Stimulated activated CD4-positive, alpha-beta T cell treated with anti-CD3 and anti-CD28 coated beads, Interleukin-12 subunit alpha, Interleukin-12 subunit beta, amount 100 ng/mL, for 48 hours (primary cell): ENCODE measurements at places on chromosomes 6 and 20.

DNA sequence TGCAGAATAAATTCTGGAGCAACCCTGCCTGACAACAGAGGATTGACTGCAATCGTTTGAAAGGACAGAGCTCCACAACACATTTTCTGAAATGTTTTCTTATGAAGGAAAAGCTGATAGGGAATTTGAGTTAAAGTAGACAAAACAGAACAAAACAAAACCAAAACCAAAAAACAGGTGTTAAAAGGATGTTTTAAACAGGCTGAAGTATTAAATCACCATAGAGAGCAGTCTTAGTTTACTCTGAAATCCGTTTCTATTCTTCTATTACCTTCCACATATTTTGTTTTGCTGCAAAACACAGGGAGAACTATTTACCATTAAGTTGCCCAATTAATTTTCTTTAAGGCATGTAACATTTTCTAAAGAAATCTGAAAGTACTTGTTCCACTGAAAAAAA lies 93.4 kb upstream of the MLIP start:
- no peak for DNase-seq

- DNase-seq, result no peak
Observed at GRCh38 chr20:52150440-52151258, 40.9 kb downstream of the ZFP64 start.

- no peak for DNase-seq
Observed at GRCh38 chr6:8064638-8065518, 689 bp upstream of the BLOC1S5 start.

- DNase-seq, result no peak
Observed at GRCh38 chr6:137698636-137699030, 168.4 kb upstream of the TNFAIP3 start.

DNA sequence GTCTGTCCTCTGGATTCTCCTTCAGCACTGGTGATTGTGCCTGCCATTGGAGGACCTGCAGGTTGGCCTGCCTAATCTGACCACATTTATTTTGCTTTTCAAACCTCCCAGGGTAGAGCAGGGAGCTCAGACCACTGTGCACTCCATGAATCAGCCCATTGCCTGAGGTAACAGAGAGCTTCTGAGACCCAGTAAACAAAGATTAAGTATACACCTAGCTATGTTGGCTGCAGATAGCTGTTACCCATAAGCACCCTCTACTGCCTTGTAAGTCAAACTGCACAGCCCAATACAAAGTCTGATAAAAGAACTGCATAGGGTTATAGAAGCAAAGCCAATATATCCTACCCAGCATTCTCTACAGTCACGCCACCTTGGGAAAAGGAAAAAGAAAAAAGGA lies 338.7 kb downstream of the HTR1B start:
- DNase-seq, result no peak

- no peak for DNase-seq
Observed at GRCh38 chr6:167546611-167547327, 221.9 kb downstream of the TTLL2 start.

DNA sequence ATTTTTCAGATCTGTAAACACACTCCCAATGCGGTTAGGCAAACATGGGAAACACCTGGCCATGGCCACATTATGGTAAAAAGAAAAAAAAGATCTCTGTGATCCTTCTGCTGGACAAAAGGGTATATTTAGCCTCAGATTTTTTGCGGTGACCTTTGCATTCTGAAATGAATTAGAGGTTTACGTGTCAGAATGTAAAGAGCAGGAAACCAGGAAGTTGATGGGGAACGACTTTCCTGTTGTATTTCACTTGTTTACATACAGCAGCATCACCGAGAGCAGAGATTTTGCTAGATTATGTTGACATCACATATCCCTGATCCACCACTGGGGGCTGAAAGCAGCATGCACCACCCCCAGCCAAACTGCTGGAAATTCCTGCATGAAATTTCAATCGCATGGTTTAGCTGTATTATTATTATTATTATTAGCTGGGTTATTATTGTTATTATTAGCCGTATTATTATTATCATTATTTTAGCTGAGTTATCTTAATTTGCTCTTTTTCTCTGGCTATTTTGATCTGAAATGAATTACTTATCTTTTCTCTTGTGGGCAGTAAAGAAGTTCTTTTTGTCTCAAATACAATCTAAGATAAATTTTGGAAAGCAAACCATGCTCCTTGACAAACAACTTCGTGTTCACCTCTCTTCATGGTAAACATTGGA lies 189.4 kb downstream of the ZFP64 start:
- no peak for DNase-seq

- no peak for DNase-seq
Observed at GRCh38 chr6:119736296-119737021, 386.9 kb upstream of the MAN1A1 start.

DNA sequence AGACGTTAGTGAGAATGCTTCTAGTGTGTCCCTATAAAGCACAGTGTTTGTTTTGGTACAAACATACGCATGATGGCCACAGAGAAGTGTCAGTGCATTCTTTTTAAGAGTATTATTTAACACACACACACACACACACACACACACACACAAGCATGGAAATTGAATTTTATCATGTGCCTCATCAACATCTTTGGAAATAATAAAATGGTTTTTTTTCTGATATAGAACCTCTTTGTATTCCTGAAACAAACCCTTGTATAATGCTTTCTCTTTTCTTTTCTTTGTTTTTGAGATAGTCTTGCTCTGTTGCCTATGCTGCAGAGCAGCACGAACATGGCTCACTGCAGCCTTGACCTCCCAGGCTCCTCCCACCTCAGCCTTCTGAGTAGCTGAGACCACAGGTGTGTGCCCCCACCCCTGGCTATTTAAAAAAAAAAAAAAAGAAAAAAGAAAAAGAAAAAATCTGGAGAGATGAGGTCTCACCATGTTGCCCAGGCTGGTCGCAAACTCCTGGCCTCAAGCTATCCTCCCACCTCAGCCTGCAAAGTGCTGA lies 116.2 kb upstream of the SYNDIG1 start:
- DNase-seq, result no peak

DNA sequence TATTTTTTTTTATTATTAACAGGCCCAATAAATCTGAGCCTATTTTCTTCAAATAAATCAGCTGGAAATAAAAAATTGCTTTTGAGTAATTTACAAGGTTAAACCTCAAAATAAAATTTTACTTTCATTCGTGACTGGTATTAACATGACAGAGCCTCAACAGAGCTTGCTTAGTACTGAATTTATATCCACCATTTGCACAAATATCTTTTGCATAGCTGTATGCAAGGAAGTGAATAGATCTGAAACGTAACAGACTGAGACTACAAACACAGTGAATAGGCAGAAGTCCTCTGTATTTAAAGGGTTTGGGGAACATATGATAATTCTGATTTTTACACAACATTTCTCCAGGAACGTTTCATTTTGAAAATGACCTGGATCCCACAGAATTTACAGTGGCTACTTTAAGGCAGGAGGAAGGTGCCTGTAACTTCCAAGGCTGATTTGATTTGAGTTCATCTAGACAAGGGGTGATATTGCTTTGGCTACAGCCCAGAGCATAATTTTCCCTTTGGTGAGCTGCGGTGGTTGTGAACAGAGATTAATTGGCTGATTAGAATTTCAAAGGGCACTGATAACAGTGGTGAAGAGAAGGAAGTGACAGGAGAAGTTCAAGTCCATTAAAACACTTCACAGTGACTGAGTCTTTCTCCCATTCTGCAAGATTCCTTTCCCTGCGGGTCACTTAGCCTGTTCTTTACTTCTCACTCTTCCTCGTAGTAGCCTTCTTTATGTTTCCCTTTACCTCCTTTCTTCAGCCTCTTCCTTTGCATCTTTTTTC lies 121.2 kb upstream of the SASH1 start:
- DNase-seq, result no peak
